ENCODE measurements at places on chromosomes 4 and X.

DNA sequence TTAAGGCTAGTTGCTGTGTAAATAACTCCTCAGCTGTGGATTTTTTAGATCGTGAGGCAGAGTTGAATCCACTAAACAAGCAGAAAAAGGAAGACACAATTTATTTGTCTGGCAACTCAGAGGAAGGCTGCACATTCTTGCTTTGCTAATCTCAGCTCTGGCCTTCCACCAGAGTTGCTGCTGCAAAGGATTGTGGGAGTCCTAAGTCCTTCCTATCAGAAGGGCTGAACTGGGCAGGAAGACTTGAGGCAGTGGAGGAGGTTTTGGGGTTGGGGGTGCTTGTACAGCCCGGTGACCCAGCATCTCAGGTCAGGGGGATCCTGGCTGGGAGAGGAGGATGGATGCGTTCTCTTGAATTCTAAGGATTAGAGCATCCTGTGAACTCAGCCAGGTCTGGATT is 11.0 kb upstream of the VSIG1 start:
- no peak for DNase-seq

DNA sequence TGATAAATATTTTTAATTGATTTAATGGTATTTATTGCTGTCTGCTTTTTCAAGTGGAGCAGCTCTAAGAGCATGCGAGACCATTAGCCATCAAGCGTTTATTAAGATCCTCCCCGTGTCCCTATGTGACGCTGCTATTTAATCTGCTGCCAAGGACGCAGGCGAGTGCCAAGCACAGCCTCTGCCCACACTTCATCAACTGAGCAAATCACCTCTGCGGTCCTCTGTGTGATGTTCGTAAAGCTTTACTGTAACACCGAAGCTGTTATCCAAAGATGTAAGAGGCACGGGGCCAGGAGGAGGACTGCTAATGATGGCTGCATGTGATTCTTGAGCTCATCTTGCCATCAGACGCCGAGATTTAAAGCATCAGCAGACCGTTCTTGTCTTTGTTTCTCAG is 79.5 kb downstream of the STOX2 start:
- DNase-seq = no peak

- no peak for DNase-seq
These were observed 105.6 kb downstream of the APOOL start for GRCh38 chrX:85109235-85109634.

DNA sequence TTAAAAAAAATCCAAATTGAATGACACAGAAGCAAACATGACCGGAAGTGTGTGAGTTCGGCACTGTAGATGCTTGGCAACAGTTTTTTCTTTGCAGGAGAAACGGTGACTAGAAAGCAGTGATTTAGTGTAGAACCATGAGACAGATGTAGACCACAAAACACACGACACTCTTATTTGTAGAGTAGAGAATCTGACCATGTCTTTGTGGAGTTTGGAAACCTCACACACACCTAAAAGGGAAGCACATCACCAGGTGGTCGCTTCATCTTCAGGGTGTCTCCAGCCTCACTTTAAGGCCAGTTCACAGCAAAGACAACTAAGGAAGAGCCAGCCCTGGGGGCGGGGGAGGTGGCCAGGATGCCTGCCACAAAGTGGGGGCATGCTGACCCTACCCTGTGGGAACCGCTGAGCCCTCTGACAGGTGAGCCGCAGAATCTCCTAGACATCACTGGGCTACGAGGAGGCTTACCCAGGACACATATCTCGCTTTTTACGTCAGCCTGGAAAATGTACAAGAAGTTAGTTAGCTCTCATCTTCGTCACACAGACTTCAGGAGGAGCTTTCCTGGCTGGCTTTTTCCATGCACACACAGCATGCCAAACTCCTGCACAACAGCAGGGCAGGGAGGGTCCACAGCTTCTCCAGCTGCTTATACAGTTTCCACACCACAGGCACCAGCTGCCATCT is 64.4 kb upstream of the PDLIM3 start:
- DNase-seq = no peak

GRCh38 chr4:28350485-28350884 is 1489.8 kb downstream of the STIM2 start:
- no peak for DNase-seq

GRCh38 chrX:22648281-22648680 is 351.5 kb upstream of the DDX53 start:
- DNase-seq = no peak

GRCh38 chr4:1765409-1766072 is 27.6 kb upstream of the FGFR3 start:
- no peak for DNase-seq

GRCh38 chr4:126552321-126552720 is 1080.4 kb upstream of the INTU start:
- no peak for DNase-seq

- DNase-seq = no peak
These were observed 374.3 kb downstream of the IQCM start for GRCh38 chr4:149441338-149441737.

DNA sequence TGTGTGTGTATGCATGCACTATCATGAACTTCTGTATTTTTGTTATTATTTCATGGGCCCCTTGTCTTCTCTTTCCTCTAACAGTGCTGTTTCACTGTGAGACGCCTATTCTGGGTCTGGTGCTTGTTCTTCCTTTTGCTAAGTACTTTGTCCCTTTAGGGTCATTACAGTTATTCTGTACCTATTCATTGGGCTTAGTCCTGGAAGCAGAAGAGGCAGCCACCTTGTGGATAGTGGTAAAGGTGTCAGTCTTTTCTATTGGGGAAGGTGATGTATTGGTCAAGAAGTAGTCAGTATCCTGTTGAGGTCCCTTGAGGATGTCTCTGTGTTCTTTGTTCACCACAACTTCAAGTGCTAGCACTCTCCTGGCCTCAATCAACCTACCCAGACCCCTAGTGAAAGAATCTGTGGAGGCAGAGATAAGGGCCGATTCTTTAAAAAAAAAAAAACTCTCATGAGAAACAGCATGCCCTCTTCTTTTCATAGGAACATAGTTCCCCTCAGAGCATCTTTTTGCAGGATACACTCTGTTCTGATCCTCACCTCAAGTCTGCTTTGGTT is 593.8 kb downstream of the SPRY1 start:
- no peak for DNase-seq
